Hematopoietic multipotent progenitor cell treated with erythropoietin and hydrocortisone succinate and interleukin-3 and kit ligand, for 17 days (in vitro differentiated cells): ENCODE measurements at places on chromosomes 4 and X.

GRCh38 chr4:100746141-100746739 lies 228.4 kb upstream of the EMCN start:
- no peak for DNase-seq

- DNase-seq = no peak
Observed at GRCh38 chrX:22952010-22952409, 47.8 kb upstream of the DDX53 start.

GRCh38 chrX:2442694-2443093 lies 58.1 kb downstream of the DHRSX start:
- DNase-seq = no peak

GRCh38 chrX:109812236-109812635 lies 79.2 kb upstream of the ACSL4 start:
- no peak for DNase-seq

- DNase-seq = no peak
Observed at GRCh38 chrX:41837270-41837944, 85.9 kb downstream of the CASK start.

GRCh38 chr4:53132132-53132891 lies 233.5 kb downstream of the SCFD2 start:
- no peak for DNase-seq

GRCh38 chr4:5746250-5746649 lies 35.2 kb downstream of the EVC start:
- DNase-seq = no peak

DNA sequence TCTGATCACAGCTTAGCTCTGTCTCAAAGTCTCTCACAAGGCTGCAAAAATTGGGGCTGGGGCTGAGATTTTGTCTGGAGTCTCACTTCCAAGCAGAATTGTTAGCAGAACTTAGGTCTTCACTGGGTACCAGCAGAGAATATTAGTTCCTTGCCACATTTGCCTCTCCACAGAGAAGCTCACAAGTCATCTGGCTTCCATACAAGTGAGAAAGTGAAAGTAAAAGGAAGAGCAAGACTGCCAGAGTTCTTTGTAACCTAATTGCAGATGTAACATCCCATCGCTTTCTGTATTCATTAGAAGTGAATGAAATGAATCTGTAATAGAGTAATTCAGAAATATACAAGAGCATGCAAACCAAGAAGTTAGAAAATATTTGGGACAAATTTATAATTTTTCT lies 624.1 kb upstream of the GNPDA2 start:
- DNase-seq = no peak

- DNase-seq = no peak
Observed at GRCh38 chr4:137961051-137961438, 281.1 kb downstream of the SLC7A11 start.
